Activated CD4-positive, alpha-beta memory T cell treated with anti-CD3 and anti-CD28 coated beads for 36 hours (primary cell): ENCODE measurements at places on chromosomes 16 and 17. TPM values are rescaled to one million over a fixed set of nuclear protein-coding genes. Genes with fewer than 3 reads are reported as not detected.

DNA sequence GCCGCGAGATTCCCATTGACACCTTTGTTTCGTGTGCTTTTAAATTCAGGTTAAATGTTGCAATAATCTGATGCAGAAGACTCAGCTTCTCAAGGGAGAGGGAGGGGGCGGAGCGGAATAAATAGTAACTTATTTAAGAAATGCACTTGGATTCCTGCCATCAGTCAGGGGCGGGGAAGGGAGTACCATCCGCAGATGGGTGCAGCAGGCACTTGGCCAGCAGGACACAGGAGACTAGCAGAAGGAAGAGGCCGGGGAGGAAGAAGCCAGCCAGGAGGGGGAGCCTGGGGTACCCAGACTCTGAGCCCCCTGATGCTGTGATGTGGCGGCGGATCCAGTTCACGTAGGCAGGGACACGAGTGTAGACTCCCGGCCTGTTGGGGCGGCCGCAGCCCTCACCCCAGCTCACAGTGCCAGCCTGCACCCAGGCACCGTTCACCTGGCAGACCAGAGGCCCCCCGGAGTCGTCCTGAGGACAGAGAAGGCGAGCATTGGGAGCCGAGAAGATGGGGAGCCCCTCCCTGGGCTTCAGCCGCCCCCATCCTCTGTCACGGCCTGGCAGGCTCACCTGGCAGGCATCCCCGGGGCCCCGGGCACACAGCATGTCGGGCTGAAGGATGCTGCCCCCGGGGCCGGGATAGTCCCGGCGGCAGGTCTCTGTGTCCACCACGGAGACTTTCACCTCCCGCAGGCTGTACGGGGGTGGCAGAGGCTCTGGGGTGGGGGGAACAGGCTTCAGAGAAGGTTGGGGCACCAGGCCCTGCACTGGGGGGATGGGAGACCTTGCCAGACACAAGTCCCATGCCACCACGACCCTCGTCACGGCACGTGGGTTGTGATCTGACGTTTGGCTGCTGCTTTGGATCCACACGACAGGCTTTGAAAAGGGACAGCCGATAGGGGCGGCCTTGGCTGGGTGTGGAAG is 3.2 kb downstream of the TPSG1 start:
- no peak for DNase-seq

DNA sequence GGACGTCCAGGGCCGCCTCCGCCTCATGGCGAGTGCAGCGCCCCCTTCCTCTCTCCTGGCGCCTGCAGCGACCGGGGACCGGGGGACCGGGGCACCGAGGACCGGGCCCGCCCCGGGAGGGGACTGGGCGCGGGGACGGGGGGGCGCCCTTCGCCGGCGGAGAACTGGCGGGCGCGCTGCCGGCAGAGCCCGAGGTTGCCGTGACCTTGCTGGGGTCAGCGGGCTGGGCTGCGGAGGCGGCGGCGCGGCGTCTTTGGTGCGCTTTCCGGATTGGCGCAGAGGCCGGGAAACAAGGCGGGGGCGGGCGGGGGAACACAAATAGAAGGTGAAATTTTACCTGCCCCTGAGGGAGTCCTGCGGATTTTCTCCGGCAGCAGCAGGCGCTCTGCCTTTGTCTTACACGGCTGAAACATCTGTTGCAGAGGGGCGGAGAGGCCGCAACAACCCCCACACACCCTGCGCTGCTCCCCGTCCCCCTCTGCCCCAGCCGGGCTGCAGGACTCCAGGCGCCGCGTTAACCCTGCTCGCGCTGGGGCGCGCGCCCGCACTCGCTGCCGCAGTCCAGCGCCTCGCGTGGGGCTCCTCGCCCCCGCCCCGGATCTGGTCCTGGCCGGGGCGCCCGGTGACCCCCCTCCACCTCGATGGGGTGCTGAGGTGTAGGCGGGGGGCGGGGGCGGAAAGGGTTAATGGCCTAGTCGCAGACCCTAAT is 53.5 kb downstream of the SREBF1 start:
- peak; percentile 75 for DNase-seq

- DNase-seq = no peak
These were observed 8.4 kb upstream of the TNS4 start for GRCh38 chr17:40509626-40510327.

- no peak for DNase-seq
These were observed 28.9 kb upstream of the GNA13 start for GRCh38 chr17:65085397-65085796.

DNA sequence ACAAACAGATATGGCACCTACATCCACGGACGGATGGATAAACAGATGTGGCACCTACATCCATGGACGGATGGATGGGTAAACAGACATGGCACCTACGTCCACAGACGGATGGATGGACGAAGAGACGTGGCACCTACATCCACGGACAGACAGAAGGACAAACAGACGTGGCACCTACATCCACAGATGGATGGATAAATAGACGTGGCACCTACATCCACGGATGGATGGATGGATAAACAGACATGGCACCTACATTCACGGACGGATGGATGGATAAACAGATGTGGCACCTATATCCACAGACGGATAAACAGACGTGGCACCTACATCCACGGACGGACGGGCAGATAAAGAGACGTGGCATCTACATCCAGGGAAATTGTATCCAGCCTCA is 45.6 kb downstream of the TIMM22 start:
- no peak for DNase-seq

- no peak for DNase-seq
These were observed 21.5 kb downstream of the TNS4 start for GRCh38 chr17:40479754-40480480.

GRCh38 chr17:72191356-72191755 is 70.5 kb downstream of the SOX9 start:
- no peak for DNase-seq

DNA sequence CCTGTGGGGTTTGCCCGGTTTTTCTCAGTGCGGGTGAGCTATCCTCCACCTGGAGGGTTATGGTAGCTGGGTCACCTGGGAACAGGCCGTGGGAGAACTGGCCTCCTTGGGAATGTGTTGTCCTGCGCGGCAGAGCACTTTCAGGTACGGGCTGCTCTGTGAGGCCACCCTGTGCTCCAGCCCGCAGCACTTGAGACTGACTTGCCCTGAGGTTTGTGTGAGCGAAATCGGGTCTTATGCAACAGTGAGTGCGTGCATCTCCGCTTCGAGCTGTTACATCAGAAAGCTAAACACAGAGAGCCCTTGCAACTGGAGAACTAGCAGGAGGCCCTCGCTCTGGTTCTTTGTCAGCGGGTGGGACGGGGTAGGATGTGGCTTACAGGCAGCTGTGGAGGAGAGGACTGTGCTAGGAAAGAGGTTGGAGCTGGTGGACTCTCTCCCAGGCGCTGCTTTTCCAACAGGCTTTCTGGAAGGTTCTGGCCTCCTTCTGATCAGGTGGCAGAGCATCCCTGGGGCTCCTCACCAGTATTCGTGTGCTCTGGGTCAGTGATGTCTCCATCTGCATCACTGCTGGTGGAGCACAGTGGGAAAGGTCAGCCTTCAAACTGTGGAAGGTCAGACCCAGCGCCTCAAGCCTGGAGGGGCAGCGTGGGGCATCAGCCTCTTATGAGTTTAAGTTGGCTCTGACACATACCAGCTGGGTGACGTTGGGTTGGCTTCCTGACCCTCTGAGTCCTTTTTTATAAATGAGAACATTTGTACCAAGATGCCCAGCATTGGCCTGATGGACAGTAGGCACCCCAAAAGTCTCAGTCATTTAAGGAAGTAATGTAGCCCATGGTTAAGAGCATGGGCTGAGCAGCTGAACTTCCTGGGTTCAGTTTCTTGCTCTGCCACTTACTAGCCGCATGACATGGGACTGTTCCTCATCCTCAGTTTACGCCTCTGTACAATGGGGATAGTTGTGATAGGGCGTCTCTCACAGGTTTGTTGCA is 76.3 kb downstream of the KSR1 start:
- no peak for DNase-seq

- DNase-seq = no peak
These were observed 486.6 kb upstream of the CDH11 start for GRCh38 chr16:65608455-65608854.

DNA sequence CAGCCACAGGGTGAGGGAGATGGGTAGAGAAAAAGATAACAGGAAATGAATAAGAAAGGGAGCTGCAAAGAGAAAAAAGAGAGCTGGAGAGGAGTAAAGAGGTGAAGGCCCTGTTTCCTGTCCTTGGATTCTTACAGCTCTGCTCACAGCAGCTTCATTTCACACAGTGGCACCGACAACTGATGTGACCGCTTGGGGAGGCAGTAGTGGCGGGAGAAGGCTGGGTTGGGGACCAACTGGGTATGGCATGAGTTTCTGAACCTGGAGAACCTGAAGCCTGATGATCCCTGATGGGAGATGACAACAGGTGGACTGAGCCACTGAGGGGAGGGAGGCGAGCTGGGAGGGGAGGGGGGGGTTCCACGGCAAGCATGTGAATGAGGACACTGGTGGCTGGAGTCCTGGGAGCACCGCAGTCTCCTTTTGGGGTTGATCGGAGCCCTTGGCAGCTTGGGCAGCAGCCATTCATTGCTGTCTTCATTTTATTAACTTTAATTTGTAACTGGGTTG is 34.3 kb upstream of the TOB1 start:
- DNase-seq = no peak

DNA sequence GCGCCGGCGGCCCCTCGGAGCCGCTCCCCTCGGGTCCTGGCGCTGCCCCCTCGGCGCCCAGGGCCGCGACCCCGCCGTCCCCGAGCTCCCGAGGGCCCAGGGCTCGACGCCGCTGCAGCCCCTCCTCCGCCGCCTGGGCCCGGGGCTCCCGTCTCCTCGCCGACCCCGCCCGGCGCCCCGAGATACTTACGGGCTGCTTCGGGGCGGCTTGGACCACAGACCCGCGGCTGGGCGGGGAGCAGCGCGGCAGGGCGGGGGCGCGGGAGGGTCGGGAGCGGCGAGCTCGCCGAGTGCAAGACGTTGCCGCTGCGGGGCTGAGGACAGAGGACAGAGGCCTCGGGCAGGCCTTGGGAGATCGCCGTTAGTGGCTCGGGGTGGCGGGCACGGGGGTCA is 290 bp downstream of the TOB1 start:
- no peak for DNase-seq

DNA sequence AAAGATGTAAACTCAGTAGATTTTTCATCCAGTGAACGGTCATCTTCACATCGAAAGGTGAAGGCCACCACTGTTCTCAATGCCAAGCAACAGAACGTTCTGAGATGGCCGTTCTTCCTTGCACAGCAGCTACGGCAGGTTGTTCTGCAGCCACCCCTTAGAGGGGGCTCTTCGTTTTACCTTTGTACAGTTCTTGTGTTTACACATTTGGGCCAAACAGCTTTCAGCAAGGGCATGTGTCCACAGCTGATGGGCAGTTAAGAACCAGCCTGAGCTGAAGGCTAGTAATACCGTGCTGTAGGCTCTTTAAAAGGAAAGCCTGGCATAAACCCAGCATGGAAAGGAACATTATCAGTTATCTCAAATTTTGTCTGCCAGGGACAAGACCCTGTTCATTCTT is 15.9 kb downstream of the PLD6 start:
- DNase-seq = no peak

DNA sequence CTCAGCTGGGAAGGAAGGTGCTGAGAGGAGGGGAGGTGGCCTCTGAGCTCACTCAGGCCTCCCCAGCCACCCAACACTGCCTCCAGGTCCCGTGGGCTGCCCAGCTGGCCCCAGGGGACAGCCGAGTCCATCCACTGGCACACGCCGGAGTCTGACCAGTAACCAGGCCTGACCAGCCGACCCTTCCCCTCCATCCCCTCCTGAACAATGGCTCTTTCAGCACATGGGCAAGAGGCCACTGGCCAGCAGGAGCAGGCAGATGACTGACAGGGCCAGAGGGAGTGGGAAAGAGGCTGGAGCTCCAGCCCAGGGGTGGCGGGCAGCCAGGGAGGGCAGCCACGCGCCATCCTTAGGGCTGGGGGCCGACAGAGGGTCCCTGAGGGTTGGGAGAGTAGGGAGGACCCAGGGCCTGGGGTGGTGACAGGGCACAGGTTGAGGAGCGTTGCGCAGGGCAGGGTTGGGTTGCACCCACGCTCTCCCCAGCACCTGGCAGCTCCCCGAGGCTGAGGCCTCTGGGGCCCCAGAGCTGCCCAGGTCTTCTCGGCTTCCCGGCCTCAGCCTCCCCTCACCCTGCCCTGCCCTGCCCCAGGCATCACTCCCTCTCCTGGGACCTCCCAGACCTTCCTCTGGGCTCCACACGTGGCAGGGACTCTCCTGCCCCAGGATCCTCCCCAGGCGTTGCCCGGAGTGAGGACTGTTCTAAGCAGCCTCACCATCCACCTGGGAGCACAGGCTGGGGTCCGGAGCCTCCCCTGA is 20.2 kb upstream of the SLC38A10 start:
- no peak for DNase-seq

- DNase-seq = no peak
These were observed 2.2 kb downstream of the KCNH6 start for GRCh38 chr17:63525190-63525946.

DNA sequence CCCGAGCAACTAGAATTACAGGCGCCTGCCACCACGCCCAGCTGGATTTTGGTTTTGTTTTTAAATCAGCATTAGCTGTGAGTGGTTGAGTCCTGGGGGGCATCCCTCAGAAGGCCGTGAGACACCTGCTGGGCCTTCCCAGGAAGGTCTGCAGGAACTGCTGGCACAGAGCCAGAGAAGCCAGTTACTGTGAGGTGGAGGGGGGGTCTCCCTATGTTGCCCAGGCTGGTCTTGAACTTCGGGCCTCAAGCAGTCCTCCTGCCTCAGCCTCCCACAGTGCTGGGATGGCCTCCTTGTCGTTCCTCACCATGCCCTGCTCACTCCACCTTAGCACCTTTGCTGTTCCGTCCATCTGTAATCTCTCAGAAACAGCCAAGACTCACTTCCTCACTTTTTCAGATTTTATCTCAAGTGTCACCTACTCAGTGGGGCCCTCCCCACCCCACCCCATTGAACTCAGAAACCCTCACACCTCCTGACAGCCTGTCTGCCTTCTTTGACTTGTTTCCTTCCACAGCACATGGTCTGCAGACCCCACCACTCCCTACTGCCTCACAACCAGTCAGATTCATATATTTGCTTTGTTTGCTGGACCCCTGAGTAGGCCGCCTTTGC is 62.3 kb downstream of the WSB1 start:
- DNase-seq = no peak

DNA sequence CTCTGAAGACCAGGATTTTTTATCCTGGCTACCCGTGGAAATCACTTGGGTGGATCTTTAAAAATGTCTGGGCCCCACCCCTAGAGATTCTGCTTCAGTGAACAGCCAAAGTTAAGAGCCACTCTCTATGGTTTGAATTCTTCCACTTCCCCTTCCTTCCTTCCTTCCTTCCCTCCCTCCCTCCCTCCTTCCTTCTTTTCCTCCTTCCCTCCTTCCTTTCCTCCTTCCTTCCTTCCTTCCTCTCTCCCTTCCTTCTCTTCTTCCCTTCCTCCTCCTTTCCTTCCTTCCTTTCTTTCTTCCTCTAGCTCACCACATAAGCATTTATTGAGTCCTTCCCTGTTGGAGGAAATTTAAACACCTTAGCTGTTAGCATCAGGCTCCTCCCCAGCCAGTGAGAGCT is 203.6 kb downstream of the KATNIP start:
- no peak for DNase-seq

GRCh38 chr17:48878920-48879898 is 13.4 kb upstream of the ATP5MC1 start:
- peak; percentile 64 for DNase-seq

- DNase-seq = no peak
These were observed 699.2 kb upstream of the RBFOX1 start for GRCh38 chr16:6633456-6633855.

- DNase-seq = peak; percentile 63
These were observed at the start of gene BTBD17 for GRCh38 chr17:74361230-74362068. BTBD17 (minus strand) TSS chr17:74361868; CDS start chr17:74361819, 49 bp downstream.

Gene GNAO1
- 1.3 TPM for total RNA-seq

Gene KRTAP3-1
- total RNA-seq = not detected

Gene DBNDD1
- total RNA-seq = 0.81 TPM

Gene ZNF423
- not detected for total RNA-seq

Gene CTRB1
- total RNA-seq = not detected

Gene GDPD3
- 9.9 TPM for total RNA-seq

Gene TBX2
- total RNA-seq = 0.05 TPM

Gene NPIPB9
- 0.52 TPM for total RNA-seq

Gene FZD2
- total RNA-seq = not detected

Gene CD300LB
- total RNA-seq = not detected

Gene TAT
- not detected for total RNA-seq
